ENCODE measurements at places on chromosomes 3 and 15.
A peak's percentile ranks its signal among the peaks of the same experiment; 100 is the strongest.

DNA sequence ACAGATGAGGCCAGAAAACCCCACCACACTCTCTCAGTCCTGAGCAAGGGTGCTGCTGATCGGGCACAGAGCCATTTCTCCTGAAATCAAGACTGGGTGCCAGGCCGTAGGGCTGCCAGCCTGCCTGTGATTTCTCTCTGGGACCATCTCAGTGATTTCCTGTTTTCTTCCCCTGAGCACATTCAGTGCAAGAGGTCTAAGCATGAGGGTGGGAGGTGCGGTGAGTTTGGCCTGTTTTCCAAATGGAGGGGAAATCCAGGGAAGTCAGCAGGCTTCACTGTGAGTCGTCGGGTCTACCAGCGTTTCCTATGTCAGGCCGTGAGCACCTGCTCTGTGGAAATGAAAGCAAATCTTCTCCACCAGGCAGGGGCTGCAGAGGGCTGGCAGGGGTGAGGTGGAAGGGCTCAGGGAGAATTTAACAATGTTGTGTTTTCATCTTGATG is 82.3 kb downstream of the ST6GAL1 start:
- peak; percentile 31 for DNase-seq

GRCh38 chr3:14235003-14235911 is 56.6 kb downstream of the LSM3 start:
- no peak for DNase-seq

GRCh38 chr3:158091531-158091930 is 14.7 kb downstream of the SHOX2 start:
- DNase-seq, result no peak

DNA sequence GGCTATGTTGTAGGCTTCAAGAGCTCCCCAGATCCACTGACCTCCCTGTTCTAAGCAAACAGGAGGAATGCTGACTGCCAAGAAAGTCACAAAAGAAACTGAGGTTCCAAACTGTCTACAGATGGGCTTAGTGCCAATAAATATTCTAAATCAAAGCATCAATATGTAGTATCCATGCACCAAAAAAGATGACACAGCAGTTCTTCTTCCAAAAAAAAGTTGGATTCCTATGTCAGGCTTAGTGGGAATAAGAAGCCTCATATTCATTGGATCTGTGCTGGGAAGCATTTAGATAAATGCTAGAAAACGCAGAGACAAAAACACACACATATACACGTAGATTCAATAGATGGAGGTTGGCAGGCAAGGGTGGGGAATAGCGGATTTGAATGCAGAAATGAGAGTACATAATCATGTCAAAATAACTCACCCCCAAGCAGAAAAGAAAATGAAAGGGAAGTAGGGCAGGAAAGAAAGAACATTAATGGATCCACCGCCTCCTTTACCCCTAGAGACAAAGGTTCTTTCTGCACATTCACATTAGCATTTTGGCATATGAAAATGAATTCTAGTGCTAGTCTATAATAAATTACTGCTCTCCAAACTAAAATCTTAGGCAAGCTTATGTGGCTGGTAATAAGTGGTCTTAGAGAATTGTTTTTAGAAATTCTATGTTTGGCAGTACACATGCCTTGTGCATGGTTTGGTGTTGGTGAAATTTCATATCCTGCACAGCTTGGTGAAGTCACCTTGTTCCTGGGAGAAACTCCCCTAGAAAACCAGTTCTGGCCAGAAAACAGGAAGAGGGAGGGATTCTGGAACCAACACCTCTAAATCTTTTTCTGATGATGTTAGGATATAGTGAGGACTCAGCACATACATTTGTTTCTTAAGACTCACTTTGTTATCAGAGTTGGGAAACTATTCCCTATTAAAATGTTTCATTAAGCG is 283.4 kb downstream of the LSAMP start:
- no peak for DNase-seq

GRCh38 chr3:185549122-185549521 is 3.3 kb downstream of the LIPH start:
- no peak for DNase-seq

DNA sequence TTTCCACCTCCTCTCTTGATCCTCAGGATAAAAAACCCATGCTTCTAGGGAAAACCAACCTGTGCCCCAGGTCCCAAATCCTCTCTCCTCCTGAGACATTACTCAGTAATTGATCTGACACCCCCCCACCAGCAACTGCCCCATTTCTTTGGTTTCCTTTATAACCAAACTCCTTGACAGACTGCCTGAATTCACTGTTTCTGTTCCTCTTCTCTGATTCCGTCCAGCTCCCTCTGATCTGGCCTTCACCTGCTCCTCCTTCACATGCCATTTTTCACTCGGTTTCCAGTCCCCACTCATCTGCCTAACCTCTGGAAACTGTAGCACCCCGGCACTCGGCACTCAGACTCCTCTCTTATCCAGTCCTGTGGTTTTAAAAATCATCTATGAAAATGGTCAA is 2.1 kb downstream of the CCDC51 start:
- no peak for DNase-seq

DNA sequence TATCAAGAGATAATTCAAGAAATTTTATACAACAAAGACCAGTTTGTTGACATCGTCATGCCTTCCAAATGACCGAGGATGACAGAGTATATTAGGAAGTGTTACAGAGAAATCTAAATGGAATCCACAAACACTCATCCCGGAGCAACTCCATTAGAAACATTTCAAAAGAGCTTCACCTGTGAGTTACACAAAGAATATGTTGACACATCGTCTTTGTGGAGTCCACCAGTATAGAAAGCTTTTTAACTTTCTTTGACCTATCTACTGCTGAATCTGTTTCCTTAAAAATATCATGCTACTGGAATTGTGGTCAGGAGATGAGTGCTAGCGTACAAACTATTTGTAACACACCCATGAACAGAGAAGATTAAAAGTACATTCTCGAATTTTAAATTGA is 130.4 kb downstream of the SUCLG2 start:
- DNase-seq, result no peak

DNA sequence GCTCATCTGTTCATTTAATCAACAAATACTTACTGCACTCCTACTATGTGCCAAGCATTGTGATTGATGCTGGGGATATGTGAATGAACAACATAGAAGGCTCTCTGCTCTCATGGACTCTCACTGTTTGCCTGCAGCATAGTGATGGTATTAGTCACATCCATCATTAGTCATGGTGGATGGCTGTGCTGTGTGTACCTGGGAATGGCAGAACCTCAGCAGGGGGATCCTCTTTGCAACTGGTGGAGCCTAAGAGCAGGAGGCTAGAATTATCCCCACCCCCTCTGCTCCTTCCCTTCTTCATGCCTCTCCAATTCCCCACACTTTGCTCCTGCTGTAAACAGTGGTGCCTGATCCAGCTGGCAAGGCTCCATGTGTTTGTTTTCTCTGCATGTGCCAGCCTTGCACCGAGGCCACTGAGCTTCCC is 20.5 kb downstream of the BOC start:
- no peak for DNase-seq

GRCh38 chr15:99536422-99537040 is 29.3 kb upstream of the MEF2A start:
- no peak for DNase-seq

DNA sequence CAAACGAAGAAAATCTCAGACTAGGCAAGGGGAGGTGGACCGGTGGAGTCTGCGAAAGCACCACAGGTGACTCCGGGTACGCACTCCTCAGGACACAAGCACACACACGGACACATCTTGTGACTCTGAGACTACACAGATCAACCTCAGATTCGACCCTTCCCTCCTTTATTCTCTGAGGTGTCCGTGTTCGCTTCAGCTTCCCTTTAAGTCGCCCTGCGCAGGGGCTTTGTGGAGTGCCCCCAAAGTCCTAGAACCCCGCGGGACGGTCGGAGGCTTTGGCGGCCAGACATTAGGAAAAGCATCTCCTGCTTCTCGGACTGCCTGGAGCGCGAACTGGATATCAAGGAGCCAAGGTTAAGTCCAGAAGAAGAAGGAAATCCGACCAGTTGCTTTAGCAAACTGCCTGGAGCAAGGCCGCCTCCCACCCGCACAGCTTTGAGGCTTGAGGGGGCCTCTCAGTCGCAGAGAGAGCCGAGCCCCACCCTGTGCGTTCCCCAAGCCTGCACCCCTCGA is 730 bp downstream of the DGKG start:
- no peak for DNase-seq

DNA sequence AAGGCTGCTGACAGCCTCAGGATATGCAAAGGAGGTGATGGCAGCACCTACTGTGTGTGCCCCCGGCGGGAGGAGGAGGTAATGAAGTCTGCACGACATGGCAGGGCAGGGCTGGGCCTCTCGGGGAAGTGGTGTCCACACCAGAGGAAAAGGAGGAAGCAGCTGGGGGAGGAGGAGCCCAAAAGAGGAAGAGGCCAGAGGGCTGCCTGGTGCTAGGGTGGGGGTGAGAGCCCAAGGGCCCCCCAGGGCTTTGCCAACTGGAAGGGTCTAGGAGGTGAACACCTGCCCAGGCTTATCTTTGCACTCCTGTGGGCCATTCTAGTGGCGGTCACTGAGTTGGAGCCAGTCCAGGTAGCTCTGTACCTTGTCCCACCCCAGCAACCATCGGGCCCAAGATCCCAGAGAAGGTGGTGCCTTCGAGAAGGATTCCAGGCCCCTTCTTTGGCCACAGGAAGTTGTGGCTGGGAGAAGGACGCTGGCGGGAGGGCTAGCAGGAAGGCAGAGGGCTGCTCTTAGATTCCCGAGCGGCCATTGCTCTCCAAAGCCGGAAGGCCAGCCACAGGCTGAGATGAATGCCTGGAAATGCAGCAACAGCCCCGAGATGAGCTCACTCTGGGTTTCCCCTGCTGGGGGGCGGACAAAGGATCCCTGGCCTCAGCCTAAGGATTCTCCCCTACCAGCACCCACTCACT is 7.0 kb downstream of the GNAI2 start:
- no peak for DNase-seq

- no peak for DNase-seq
These were observed 69.6 kb upstream of the STRIT1 start for GRCh38 chr3:155362808-155363689.

- DNase-seq, result no peak
These were observed 58.6 kb downstream of the SPSB4 start for GRCh38 chr3:141109751-141110150.
